ENCODE measurements at places on chromosomes 12 and 14.

- DNase-seq, result no peak
Observed at GRCh38 chr12:122984612-122985337, 4.3 kb downstream of the ARL6IP4 start.

- DNase-seq, result no peak
Observed at GRCh38 chr14:66345986-66346385, 140.2 kb upstream of the CCDC196 start.

- peak; percentile 37 for DNase-seq
Observed at GRCh38 chr12:107319533-107320032, 226.2 kb upstream of the CRY1 start.

DNA sequence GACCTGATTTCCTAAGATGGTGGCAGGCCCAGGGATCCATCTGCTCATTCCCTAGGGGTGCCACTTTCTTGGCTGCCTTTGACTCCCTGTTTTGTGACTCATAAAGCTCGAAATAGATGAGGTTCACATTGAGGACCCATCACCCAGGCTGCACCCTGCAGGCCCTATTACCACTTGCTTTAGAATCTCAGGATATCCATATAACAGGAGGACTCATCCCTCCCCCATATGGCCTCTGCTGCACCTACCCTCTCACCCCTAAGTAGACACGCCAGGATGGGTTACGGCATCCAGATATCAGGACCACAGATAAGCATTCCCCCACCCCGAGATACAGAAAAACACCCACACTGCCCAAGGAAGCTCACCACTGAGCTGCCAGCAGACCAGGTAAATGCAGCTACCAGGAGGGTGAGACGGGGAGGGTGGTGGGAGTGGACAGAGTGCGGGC, 155.7 kb downstream of the DPF3 start:
- DNase-seq, result no peak

DNA sequence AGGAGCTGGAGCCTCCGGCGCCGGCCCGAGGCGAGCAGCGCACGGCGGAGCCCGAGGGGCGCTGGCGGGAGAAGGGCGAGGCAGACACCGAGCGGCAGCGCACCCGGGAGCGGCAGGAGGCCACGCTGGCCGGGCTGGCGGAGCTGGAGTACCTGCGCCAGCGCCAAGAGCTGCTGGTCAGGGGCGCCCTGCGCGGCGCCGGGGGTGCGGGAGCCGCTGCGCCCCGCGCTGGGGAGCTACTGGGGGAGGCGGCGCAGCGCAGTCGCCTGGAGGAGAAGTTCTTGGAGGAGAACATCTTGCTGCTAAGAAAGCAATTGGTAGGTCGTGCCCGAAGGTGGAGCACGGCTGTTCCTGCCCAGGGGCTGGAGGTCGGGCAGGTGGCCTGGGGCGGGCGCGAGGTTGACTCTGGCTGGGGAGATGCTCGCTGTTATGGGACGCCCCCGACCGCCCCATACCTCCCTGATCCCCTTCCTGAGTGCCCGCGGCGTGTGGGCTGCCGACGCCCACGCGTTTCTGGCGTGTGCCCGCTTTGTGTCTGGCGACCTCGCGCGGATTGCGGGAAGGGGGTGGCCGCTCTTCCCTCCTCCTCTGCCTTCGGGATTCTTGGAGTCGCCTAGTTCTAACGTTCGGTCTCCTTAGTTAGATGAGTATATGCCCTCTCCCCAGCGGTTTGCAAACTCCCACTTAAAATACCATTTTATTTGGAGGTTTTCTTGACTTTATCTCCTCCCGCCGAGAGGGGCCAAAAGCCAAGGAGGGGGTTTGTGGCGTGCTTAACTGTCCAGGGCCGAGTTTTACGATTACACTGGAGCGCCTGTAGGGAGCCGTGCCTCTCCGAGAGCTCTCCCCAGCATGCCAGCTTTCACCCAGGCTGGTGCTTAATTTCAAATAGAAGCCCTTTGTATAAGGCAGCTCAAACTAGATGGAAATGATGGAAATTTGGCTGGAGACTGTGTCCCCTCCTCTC, 752 bp downstream of the DACT1 start:
- DNase-seq, result peak; percentile 38
